ENCODE measurements at places on chromosomes 5 and 9.

DNA sequence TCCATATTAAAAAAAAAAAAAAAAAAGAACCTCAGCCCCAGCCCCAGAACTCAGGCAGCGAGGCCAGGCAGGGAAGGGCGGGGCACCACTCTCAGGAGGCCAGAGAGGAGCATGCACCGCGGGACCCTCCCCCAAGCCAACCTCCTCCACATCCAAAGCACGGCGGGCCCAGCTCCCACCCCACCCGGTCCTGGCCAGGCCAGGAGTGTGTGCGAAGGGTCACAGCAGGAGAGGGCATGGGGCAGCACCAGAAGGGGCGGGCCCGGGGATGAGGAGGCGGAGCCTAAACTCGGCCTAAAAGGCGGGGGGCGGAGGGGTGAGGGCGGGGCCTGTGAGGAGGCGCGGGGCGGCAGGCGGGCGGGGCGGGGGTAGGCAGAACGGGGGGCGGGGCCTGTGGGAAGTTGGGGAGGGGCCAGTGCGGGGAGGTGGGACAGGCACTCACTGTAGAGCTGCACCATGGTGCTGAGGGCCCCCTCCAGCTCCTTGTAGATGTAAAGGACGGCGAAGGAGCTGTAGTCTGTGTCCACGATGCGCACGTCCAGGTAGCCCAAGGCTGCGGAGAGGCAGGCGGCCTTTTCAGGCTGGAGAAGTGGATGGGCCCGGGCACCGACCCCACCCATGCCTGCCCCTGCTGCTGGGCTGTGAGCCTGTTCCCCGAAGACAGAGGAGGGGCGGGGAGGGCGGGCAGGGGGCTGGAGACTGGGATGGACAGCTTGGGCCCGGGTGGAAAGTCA lies 1.2 kb downstream of the LCN15 start:
- no peak for DNase-seq

- no peak for DNase-seq
These were observed 1.7 kb downstream of the MYMK start for GRCh38 chr9:133523106-133523505.

- DNase-seq, result no peak
These were observed 5.1 kb downstream of the NFIB start for GRCh38 chr9:14308853-14309145.

- no peak for DNase-seq
These were observed 283.5 kb downstream of the ARHGEF28 start for GRCh38 chr5:73909474-73909873.

GRCh38 chr5:172749881-172750633 lies 20.9 kb downstream of the DUSP1 start:
- no peak for DNase-seq

DNA sequence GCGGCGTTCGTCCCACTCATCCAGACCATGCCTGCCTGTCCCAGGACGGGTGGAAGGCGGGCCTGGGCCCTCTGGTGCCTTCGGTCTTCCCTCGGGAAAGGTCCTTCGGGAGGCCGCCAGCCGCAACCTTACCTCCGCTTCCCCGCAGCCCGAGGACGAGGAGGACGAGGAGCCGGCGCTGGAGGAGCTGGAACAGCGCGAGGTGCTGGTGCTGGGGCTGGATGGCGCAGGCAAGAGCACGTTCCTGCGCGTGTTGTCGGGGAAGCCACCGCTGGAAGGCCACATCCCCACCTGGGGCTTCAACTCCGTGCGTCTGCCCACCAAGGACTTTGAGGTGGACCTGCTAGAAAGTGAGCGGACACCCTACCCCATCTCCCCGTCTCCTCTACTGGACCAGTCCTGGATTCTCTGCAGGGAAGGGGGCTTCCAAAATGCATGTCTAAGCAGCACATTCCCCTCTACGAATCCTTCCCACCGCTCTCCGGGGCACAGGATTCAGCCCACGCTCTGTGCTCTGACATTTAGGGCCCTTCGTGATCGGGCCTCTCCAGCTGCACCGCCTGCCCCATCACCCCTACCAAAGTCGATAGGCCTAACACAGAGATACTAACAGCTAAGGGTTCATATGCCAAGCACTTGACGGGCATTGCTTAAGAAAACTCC lies 1.1 kb downstream of the ARL10 start:
- no peak for DNase-seq

DNA sequence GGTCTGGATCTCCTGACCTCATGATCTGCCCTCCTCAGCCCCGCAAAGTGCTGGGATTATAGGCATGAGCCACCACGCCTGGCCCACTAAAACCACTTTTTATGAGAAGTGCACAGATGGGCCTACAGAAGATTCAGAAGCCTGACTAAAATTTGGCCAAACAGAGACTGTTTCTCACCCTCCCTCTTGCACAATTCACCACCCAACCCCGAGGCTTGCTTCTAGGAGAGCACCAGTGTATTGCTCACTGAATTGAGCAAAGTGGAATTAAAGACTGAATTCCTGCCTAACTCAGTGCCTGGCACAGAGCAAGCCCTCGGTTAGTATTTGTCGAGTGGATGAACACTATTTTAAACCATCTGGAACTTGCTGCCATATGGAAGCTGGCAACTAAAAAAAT lies 3.4 kb upstream of the DCTN4 start:
- DNase-seq, result no peak

GRCh38 chr9:72575666-72576065 lies 54.3 kb downstream of the TMC1 start:
- DNase-seq, result no peak
